Peyer's patch (tissue), 4 donors: ENCODE measurements at places on chromosomes 4 and X. TPM values are rescaled to one million over a fixed set of nuclear protein-coding genes. Genes with fewer than 3 reads are reported as not detected.

RPL10 gene
- total RNA-seq, result 3,000 TPM

EIF2S3 gene
- total RNA-seq, result 107 TPM

DNA sequence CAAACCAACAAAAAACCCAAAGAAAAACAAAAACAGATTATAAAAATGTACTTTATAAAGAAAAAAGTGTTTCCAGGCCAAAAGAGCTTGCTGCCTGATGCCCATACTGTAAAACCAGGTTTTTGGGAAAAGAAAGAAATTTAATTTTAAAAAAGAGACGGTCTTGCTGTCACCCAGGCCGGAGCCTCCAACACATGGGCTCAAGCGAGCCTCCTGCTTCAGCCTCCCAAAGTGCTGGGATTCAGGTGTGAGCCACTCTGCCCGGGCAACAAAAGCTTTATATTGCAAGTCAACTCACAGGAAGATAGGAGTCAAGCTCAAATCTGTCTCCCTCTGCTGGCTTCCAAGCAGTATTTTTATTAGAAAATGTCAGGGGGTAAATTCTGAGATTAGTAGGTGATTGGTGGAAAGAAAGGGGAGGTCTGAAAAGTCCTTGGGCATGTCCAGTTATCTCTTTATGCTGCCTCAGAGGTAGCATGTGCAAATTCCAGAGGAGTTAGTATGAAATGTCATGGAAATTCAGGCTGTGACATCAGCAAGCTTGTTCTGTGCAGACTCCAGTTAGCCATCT lies 39.4 kb downstream of the MGST2 start:
- H3K4me3 ChIP-seq, result no peak overlapping the region
- H3K36me3 ChIP-seq, result peaks cover 41% of the 10 kb centered on the region
- no peak overlapping the region for H3K27ac ChIP-seq
- H3K27me3 ChIP-seq, result no peaks in the 10 kb centered on the region
- no peak for DNase-seq
- H3K4me1 ChIP-seq, result no peaks in the 10 kb centered on the region

DNA sequence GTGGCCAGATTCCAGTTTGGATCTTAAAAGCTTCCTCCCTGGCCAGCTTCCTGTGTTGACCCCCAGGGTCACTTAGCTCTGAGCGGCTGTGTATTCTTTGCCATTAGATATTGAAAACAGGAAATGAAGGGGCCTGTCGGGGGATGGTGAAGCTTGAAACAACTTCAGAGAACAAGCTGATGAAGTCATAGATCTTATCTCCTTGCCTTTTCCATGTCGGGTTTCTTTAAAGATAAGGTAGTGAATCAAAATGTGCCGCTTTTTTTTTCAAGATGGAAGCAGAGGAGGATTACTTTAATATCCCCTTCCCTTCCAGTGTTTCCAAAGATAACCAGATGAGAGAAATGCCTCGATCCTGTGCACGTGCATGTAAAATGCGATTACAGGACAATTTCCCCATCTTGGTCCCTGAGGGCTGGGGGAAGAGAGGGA lies 508.5 kb downstream of the MID1IP1 start:
- no peak overlapping the region for H3K4me3 ChIP-seq
- no peaks in the 10 kb centered on the region for H3K27me3 ChIP-seq
- no peaks in the 10 kb centered on the region for H3K4me1 ChIP-seq
- peak overlapping the region; percentile 39 for H3K27ac ChIP-seq
- DNase-seq, result no peak

DNA sequence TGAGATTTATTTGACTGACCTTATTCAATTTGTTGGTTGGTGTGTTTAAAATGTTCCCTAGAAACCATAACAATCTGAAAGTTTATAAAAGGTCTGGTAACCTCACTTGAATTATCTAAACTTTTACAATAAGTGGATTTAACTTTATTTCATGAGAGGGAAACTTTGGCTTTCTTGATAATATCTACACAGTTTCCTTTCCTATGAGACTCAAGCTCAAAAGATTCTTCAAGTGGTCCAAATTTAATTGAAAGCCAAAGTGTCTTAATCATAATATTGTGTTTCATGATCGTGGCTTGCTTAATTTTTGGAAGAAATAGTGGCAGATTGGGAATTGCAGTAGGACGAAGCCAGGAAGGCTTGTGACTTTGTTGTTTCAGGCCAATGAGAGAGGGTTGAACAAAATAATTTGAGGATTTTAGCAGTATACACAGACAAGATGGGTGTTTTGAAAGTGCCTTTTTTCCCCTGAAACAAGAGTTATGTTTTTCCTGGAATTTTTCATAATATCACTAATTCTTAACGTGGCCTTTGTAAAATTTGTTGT lies 55.0 kb downstream of the PHEX start:
- no peaks in the 10 kb centered on the region for H3K36me3 ChIP-seq
- no peaks in the 10 kb centered on the region for H3K4me1 ChIP-seq
- DNase-seq, result no peak
- no peak overlapping the region for H3K27ac ChIP-seq
- no peak overlapping the region for H3K4me3 ChIP-seq

DNA sequence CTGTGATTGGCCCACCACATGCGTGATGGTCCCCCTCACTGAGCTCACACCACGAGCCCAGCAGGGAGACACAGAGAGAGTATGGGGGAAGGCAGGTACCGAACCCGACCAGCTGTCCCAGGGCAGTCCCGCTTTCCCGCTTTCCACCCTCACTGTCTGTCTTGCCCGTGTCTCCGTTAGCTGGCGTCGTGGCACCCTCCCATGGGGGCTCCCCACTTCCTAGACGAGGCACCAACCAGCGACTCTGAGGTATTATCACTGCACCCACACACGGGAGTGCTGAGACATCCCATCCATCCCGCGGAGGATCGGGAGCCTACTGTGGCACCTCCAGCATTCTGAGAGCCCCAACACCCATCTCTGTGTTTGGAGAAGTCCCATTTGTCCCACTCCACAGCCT lies 43.0 kb upstream of the NHSL2 start:
- no peaks in the 10 kb centered on the region for H3K4me1 ChIP-seq
- no peak overlapping the region for H3K27ac ChIP-seq
- H3K27me3 ChIP-seq, result no peaks in the 10 kb centered on the region
- DNase-seq, result no peak

DNA sequence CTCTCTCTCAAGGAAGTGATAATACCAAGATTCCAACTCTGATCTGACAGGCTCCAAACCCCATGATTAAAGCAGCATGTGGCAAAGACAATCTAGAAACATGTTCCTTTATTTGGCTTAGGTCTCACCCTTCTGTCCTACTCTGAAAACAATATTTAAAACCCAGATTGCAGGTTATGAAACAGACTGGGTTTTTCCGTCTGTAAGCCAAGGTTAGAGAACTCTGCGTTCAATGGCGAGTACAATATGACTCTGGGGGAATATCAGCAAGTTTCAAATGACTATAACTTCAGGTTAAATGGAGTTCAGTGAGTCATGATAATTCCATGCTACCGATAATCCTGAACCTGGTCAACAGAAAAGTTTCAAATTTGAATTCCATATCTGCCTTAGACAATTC lies 50.8 kb downstream of the ANAPC10 start:
- H3K27me3 ChIP-seq, result no peaks in the 10 kb centered on the region
- no peak overlapping the region for H3K4me3 ChIP-seq
- H3K36me3 ChIP-seq, result no peaks in the 10 kb centered on the region
- DNase-seq, result no peak

GRCh38 chrX:140697618-140698017 lies 11.9 kb upstream of the LINC00632 start:
- no peak overlapping the region for H3K27ac ChIP-seq
- no peaks in the 10 kb centered on the region for H3K4me1 ChIP-seq
- H3K36me3 ChIP-seq, result no peaks in the 10 kb centered on the region
- no peak overlapping the region for H3K4me3 ChIP-seq
- no peaks in the 10 kb centered on the region for H3K27me3 ChIP-seq

- peak overlapping the region; percentile 100 for H3K27ac ChIP-seq
- H3K4me3 ChIP-seq, result peak overlapping the region; percentile 96
- H3K4me1 ChIP-seq, result no peaks in the 10 kb centered on the region
- H3K27me3 ChIP-seq, result no peaks in the 10 kb centered on the region
These were observed 1.0 kb downstream of the CNOT6L start for GRCh38 chr4:77818073-77818601.

DNA sequence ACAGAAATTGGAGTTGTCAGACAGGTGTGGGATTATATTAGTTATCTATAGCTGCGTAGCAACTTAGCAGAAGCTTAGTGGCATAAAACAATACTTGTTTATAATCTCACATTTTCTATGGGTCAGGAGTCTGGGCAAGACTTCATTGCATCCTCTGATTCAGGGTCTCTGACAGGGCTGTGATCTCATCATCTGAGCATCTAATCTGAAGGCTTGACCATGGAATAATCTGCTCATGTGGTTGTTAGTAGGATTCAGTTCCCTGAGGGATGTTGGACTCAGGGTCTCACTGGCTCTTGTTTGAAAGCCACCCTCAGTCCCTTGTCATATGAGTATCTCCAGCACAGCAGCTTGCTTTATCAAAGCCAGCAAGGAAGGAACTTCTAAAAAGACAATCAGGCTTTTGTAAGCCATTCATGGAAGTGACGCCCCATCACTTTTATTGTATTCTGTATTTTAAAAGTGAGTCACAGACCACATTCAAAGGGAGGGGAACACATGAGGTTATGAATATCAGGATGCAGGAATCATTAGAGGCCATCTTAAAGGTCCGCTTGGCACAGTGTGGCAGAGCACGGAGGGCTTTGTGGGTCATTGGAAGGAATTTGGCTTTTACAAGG lies 37.2 kb upstream of the FAM9B start:
- H3K4me3 ChIP-seq, result no peak overlapping the region
- no peak for DNase-seq
- H3K36me3 ChIP-seq, result no peaks in the 10 kb centered on the region
- H3K27me3 ChIP-seq, result no peaks in the 10 kb centered on the region

DNA sequence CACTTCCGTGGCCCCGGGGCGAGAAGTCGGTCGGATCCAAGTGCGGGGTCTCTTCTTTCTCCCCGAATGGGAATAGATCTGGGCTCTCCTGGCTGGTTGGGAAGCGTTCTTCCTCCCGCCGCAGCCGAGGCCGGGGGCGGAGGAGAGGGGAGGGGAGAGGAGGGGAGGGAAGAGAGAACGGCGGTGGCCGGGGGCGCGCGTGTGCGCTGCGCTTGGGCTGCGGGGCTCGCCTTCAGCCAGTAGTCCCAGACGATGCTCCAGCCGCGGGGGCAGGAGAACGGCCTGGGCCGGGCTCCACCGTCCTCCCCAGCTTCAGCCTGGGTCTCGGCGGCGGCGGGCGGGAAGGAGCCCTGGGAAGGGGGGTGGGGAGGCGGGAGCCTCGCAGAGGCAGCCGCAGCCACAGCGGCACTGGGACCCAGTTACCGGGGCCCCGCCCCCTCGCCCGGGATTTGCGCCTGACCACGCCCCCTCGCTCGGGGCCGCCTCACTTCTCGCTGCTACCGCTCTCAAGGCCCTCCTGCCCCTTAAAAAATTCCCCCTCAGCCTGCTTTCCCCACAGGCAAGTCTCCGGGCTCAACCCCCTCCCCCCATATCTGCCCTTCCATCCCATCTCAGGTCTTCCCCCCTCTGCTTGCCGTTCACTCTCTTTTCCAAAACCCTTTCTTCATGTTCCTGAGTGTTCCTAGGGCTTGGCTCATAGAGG lies at the start of gene FGD1:
Gene FGD1 (minus strand): TSS at position 421 of the 703 bp plus-strand sequence. CDS start 802 bp downstream, outside the sequence.
- H3K27me3 ChIP-seq, result no peaks in the 10 kb centered on the region
- peak within 1 kb of the TSS; percentile 51 for H3K4me3 ChIP-seq
- H3K4me1 ChIP-seq, result no peaks in the 10 kb centered on the region
- DNase-seq, result peak; percentile 74
- peak within 1 kb of the TSS; percentile 69 for H3K27ac ChIP-seq

- no peak for DNase-seq
- H3K4me1 ChIP-seq, result no peaks in the 10 kb centered on the region
- no peaks in the 10 kb centered on the region for H3K36me3 ChIP-seq
These were observed 44.2 kb downstream of the MAML3 start for GRCh38 chr4:140109737-140110136.

DNA sequence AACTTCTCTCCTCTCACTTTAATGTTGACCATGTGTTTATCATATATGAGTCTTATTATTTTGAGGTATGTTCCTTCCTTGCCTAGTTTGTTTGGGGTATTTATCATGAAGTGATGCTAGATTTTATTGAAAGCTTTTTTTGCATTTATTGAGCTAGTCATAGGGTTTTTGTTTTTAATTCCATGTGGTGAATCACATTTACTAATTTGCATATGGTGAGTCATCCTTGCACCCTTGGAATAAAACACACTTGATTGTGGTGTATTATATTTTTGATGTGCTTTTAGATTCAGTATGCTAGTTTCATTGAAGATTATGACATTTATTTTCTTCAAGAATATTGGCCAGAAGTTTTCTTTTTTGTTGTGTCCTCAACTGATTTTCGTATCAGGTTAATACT lies 464.6 kb downstream of the PCDH18 start:
- H3K4me1 ChIP-seq, result no peaks in the 10 kb centered on the region
- no peaks in the 10 kb centered on the region for H3K36me3 ChIP-seq
- H3K27ac ChIP-seq, result no peak overlapping the region
- no peaks in the 10 kb centered on the region for H3K27me3 ChIP-seq
- DNase-seq, result no peak
- no peak overlapping the region for H3K4me3 ChIP-seq

DNA sequence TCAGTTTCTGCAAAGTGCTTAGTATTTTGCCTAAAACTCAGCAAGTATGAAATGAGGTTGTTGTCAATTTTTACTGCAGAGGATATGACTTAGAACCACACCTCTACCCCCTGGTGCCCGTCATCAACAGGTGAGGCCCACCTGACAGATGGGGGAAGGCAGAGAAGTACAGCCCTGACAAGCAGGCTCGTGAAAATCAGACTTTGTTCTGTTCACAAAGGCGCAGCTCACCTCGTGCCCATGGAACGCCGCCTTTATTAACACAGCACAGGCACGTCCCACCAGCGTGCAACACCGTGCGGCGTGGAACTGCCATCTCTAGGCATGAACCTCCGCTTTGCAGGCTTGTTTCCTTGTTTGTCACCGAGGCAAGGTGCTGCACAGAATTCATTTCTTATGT lies 13.3 kb downstream of the CYP4V2 start:
- no peaks in the 10 kb centered on the region for H3K27me3 ChIP-seq
- no peak overlapping the region for H3K27ac ChIP-seq
- H3K36me3 ChIP-seq, result no peaks in the 10 kb centered on the region
- no peaks in the 10 kb centered on the region for H3K4me1 ChIP-seq

- no peaks in the 10 kb centered on the region for H3K27me3 ChIP-seq
- H3K27ac ChIP-seq, result no peak overlapping the region
- H3K36me3 ChIP-seq, result no peaks in the 10 kb centered on the region
- no peaks in the 10 kb centered on the region for H3K4me1 ChIP-seq
- no peak overlapping the region for H3K4me3 ChIP-seq
- DNase-seq, result no peak
These were observed 99.6 kb upstream of the CCSER1 start for GRCh38 chr4:90027565-90027964.

- H3K27ac ChIP-seq, result peak overlapping the region; percentile 15
- no peaks in the 10 kb centered on the region for H3K4me1 ChIP-seq
- no peak overlapping the region for H3K4me3 ChIP-seq
- H3K36me3 ChIP-seq, result no peaks in the 10 kb centered on the region
- no peaks in the 10 kb centered on the region for H3K27me3 ChIP-seq
These were observed 52.3 kb upstream of the TNIP3 start for GRCh38 chr4:121216461-121216860.

DNA sequence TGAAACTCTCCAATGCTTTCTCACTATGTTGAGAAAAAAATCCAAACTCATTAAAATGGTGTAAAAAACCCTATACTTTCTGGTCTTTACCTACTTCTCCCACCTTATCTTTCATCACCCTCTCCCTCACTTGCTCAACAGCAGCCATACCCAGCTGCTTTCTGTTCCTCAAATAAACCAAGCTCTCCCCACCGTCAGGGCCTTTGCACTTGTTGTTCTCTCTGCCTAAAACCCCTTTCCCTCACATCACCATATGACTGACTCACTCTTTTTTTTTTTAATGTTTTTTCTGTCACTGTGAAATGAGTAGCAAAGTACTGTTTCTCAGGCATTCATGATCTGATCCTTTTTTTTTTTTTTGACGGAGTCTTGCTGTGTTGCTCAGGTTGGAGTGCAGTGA lies 122.3 kb upstream of the TMEM164 start:
- no peak overlapping the region for H3K27ac ChIP-seq
- H3K36me3 ChIP-seq, result no peaks in the 10 kb centered on the region
- H3K27me3 ChIP-seq, result no peaks in the 10 kb centered on the region
- H3K4me1 ChIP-seq, result no peaks in the 10 kb centered on the region
- no peak for DNase-seq
- H3K4me3 ChIP-seq, result no peak overlapping the region
